ENCODE measurements at places on chromosomes 2 and 18. TPM values are rescaled to one million over a fixed set of nuclear protein-coding genes. Genes with fewer than 3 reads are reported as not detected.

Gene FER1L5
- total RNA-seq: not detected

DNA sequence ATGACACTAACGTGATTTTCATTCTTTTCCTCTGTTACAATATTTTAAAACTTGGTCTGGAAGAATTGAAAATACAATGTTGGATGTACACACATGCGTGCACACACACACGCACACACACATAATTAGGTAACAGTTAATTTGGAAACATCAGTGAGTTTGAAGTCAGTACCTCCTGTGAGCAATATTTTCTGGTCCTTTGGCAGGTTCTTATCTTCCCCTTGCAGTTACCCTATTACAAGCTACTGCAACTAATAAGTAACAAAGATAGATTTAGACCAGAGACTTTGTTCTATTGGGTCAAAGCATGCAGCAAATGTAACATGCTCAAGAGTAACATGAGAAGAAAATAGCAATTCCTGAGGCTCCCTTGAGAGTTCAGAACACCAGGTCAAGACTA, 73.3 kb downstream of the ZNF385B start:
- no peak for DNase-seq

DNA sequence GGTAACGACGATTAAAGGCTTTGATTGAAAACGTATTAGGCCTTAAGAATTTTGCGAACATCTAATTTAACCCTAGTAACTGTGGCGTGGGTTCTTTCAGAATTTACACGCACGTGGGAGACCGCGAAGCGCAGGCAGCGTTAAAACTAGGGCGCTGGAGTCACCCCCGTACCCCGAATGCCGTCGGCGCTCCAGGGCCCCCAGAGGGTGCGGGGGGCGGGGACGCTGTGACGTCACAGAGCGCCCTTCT, 673 bp upstream of the SMCHD1 start:
- DNase-seq: no peak

DNA sequence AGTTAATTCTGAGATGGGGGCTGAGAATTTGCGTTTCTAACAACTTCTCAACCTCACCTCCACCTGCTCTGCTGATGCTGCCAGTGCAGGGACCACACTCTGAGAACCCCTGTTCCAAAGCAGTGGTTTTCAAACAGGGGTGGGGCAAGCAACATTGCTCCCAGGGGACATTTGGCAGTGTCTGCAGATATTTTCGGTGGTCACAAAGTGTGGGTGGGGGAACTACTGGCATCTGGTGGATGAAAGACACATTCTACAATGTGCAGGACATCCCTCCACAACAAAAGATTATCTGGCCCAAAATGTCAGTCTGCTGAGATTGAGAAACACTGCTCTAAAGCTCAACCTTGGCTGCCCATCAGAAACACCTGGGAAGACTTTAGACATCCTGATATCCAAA, 188.7 kb upstream of the SATB2 start:
- DNase-seq: no peak

Gene TFPI
- total RNA-seq: 182 TPM

Gene TRIM43
- total RNA-seq: not detected

- no peak for DNase-seq
Observed at GRCh38 chr2:55111570-55112228, 61.4 kb upstream of the RTN4 start.

Gene ATP5F1A
- total RNA-seq: 489 TPM

DNA sequence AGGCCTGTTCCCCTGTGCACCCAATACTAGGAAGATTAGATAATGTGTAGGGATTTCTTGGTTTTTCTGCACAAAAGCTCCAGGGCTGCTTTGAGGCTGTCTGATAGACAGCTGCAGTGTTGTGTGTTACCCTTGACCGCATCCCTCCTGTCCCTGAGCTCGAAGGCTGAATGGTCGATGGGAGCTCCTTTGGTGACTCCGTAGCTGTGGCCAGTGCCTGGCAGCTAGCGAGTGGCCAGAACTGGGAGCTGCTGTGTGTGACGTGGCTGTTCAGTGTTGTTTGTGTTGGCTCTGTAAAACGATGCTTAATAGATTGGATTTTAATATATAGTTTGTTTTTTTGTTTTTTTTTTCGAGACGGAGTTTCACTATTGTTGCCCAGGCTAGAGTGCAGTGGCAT, 170.0 kb downstream of the AGAP1 start:
- DNase-seq: no peak

Gene GKN2
- total RNA-seq: not detected

Data from glomerular endothelial cell (primary cell).